ENCODE measurements at places on chromosomes 7 and 10.
A peak's percentile ranks its signal among the peaks of the same experiment; 100 is the strongest.

GRCh38 chr10:7159928-7160327 lies 250.9 kb downstream of the SFMBT2 start:
- no peak for DNase-seq

DNA sequence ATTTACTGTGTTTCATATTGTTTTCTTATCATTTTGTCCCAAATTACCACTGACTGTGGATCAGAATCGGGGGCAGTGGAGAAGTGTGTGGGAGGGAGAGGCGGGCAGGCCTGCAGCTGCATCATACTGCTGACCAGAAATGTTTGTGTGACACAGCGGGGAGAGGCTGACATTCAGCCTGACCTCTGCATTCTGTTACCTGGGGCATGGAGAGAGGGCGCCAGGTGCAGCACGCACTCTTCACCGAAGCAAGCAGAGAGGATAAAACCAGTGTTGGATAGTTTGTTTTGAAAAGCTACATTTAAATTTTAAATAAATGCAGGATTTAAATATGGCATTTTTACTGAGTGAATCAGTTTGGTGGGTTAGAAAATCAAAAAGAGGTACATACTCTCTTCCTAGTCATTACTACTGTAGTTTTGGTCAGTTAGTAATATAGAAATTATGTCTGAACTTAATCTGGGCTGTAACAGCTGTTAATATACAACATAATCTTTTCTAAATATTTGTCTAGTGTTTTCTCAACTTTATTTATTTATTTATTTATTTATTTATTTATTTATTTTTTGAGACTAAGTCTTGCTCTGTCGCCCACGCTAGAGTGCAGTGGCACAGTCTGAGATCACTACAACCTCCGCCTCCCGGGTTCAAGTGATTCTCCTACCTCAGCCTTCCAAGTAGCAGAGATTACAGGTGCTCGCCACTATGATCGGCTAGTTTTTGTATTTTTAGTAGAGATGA lies 8.8 kb upstream of the STMP1 start:
- no peak for DNase-seq

GRCh38 chr7:149209518-149210269 lies 14.3 kb downstream of the ZNF282 start:
- peak; percentile 87 for DNase-seq

GRCh38 chr7:277228-277627 lies 12.7 kb upstream of the FOXL3 start:
- DNase-seq, result no peak

GRCh38 chr7:69663911-69664832 lies 65.9 kb downstream of the AUTS2 start:
- DNase-seq, result no peak

DNA sequence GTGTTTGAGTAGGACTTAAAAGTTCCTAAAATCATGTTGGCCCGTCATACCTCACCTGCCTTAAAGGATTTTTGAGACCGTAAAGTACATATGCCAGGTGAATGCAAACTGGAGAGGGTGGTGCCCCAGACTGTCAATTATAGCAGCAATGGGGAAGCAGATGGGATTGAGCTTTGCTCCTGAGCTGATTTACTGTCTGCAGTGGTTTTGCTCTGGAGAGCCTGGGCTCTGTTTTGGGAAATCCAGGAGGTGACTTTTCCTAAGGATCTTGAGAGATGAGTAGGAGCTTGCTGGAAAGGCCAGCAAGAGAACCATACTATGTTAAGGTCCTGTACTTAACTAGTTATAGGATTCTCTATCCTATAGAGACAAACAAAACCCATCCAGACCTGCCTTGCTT lies 43.0 kb downstream of the COL13A1 start:
- no peak for DNase-seq

All from T-helper 2 cell treated with Interferon-gamma antibody and Interleukin-4, amounts not matched to agents 5 μg/mL and 100 μg/mL, for 36 hours (primary cell).